ENCODE measurements at places on chromosomes 1 and 21. TPM values are rescaled to one million over a fixed set of nuclear protein-coding genes. Genes with fewer than 3 reads are reported as not detected.

- DNase-seq: no peak
These were observed 20.9 kb downstream of the BATF3 start for GRCh38 chr1:212678456-212679410.

DNA sequence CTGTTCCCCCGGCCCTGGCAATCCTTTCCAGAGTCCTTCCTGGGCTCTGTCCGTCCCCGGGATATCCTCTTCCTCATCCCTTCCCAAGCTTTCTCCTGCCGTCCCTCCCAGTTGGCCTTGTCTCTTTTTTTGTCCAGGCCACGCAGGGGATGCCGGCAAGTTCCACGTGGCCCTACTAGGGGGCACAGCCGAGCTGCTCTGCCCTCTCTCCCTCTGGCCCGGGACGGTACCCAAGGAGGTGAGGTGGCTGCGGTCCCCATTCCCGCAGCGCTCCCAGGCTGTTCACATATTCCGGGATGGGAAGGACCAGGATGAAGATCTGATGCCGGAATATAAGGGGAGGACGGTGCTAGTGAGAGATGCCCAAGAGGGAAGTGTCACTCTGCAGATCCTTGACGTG is 13.4 kb upstream of the SVBP start:
- DNase-seq: no peak

DNA sequence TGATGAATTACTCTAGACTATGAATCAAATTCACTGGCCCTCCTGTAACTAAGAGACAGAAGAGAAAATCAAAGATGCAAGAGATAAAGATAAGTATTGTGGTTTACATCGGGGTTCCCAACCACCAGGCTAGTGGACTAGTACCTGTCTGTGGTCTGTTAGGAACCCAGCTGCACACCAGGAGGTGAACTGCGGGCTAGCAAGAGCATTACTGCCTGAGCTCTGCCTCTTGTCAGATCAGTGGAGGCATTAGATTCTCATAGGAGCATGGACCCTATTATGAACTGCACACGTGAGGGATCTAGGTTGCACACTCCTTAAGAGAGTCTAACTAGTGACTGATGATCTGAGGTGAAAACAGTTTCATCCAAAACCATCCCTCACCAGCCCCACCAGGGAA is 58.9 kb upstream of the DUSP10 start:
- no peak for DNase-seq

GRCh38 chr21:36698981-36699545 is at the start of gene SIM2:
Gene SIM2, plus strand, starts transcription at chr21:36699115. Its CDS starts 632 bp downstream, at chr21:36699747.
- DNase-seq: no peak

- no peak for DNase-seq
These were observed 5.1 kb upstream of the FYB2 start for GRCh38 chr1:56824271-56824670.

DNA sequence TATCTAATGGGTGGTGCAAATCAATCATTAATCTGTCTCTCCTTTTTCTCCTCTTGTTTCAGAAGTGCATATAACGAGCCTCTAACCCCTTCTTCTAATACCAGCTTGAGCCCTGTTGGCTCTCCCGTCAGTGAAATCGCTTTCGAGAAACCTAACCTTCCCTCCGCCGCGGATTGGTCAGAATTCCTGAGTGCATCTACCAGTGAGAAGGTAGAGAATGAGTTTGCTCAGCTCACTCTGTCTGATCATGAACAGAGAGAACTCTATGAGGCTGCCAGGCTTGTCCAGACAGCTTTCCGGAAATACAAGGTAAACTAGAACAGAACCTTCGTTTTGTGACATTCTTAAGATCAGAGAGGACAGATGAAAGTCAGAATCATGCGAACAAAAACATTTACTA is 25.3 kb upstream of the VAMP3 start:
- DNase-seq: no peak

Gene KDM5B
- total RNA-seq: 110 TPM

Gene MAPKAPK2
- total RNA-seq: 39.4 TPM

Gene FMN2
- total RNA-seq: 0.97 TPM

Gene GJB3
- total RNA-seq: 3.2 TPM

Gene FAM110D
- 0.10 TPM for total RNA-seq
